ENCODE measurements at places on chromosomes 11 and 22.

DNA sequence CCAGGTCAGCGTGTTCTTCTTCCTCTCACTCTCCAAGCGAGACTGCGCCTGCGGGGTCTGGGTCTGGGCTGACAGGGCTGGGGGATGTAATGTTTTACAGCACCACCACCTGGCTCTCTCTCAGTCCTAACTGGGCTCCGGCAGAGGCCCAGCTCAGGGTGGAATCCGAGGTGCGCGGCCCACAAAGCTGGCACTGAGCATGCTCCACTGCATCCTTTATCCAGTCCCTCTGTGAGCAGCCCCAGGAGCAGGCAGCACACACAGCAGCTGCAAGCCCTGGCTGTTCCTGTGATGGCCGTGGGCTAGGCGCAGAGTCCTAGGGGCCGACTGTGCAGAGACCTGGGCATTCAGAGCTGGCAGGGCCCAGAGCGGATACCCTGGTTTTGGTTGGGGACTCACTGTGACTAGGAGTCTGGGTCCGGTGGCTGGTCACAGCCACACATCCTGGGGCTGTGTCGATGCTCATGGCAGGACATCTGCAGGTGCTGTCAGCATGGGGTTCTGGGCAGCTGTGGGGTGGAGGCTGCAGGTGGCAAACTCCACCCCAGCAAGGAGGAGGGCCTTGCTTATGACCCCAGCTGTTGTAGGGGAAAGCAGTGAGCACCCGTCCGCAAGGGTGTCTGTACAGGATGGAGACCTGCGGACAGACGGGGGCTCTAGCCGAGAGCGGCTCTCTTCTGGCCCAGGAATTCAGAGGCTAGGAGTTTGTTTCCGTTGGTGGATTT lies 4.0 kb downstream of the LRRC75B start:
- DNase-seq = peak; percentile 80

- no peak for DNase-seq
These were observed 31.6 kb downstream of the MAFF start for GRCh38 chr22:38233427-38233826.

- DNase-seq = peak; percentile 57
These were observed 84.0 kb upstream of the RCN1 start for GRCh38 chr11:32006799-32007388.

- no peak for DNase-seq
These were observed 492.6 kb upstream of the CADM1 start for GRCh38 chr11:115996808-115997188.

DNA sequence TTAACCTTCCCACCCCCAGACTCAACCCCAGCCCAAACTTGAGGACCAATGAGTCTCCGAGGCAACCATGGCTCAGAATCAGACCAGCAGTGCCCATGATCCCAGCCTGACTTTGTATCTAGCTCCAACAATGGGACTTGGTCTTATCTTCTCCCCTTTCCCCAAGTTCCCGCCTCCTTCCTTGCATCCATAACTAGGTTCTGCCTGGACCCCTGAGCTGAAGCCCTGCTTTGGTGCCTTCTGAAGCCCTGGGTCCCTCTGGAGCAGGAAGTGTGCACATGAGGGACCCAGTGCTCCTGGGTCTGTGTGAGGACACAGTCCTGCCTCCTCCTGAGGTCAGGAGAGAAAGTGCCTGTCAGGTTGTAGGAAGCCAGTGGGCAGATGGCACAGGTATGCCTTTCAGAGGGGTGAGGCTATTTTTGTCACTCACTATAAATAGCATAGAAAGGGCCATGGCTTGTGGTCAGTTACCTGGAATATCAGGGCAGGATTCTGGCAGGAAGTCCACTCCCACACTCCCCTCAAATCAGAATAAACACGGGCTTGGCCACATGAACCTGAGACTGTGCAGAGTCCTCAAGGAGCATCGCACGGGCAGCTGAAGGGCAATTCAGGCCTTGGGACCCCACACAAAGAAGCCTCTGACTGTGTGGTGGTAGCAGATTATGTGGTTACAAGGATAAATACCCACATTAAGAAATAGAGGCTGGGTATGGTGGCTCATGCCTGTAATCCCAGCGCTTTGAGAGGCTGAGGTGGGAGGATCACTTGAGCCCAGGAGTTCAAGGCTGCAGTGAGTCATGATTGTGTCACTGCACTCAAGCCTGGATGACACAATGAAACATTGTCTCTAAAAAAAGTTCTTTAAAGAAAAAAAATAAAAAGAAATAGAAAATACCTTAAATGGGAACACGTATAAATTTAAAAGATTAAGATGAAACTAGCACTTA lies 27.4 kb downstream of the RCN1 start:
- DNase-seq = peak; percentile 46

- no peak for DNase-seq
These were observed 19.8 kb upstream of the CCDC89 start for GRCh38 chr11:85705800-85706199.

GRCh38 chr11:123409456-123410217 lies 20.4 kb upstream of the GRAMD1B start:
- DNase-seq = no peak

DNA sequence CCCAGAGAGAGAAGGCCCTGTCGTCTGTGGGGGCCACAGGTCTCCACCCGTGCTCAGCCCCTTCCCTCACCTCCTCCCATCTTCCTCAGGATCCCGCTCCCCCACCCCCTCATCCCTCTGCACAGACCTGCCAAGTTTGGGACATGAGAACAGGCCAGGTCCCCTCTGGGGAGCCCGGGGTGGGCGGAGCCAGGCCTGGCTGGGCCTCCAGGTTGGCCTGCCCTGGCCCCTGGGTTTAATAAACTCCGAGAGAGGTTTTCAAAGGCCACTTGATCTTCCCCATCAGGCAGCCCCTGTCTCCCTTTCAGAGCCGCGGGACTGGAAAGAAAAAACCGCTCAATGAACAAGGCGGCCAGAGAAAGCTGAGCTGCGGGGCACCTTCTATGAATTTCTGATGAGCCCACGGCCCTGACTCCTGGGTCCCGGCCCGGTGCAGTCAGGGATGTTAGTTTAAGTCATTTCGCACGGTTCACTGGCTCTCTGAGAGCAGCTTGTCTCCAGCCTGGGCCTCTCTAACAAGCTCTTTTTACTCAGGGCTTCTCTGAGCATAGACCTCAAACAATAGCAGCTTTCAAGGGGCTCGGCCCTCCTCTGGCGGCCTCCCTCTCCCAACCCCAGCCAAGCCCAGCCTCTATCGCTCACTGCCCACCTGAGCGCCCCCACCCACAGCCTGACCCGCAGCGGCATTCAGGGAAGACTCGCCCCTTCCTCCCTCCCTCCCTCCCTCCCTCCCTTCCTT lies 64.8 kb downstream of the RPUSD4 start:
- DNase-seq = peak; percentile 69

GRCh38 chr22:49056301-49056700 lies 771.4 kb downstream of the BRD1 start:
- no peak for DNase-seq

DNA sequence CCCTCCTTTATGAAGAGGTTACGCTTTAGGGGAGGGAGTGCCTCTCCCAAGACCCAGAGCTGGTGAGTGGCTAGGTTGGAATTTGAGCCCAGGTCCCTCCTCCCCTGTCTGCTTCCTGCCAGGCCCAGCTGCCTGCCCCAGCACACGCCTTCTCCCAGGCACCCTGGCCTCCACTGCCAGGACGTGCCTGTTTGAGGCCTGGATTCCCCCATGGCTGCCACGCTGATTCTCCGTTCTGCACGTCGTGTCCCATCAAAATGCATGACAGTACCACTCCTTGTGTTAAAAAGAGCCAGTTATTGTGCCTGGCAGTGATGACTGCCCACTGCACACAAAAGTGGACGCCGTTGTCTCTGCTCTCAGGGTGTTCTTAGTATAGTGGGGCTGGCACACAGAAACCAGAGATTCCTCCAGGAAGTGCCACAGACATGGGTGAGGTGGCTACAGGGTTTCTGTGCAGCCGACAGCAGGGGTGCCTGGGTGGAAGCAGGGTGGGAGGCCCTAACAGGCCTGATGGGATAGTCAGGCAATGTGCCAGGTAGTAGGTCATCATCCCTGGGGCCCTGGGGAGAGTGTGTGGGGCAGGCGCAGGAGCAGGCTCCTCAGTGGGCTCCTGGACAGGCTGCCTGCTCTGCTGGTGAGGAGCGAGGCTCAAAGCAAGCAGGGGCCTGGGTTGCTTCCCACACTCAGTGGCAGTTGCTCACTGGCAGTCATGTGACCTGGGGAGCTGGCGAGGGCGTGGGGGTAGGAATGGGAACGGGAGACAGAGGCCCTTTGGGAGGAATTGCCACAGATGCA lies 24.2 kb downstream of the MED15 start:
- peak; percentile 78 for DNase-seq

DNA sequence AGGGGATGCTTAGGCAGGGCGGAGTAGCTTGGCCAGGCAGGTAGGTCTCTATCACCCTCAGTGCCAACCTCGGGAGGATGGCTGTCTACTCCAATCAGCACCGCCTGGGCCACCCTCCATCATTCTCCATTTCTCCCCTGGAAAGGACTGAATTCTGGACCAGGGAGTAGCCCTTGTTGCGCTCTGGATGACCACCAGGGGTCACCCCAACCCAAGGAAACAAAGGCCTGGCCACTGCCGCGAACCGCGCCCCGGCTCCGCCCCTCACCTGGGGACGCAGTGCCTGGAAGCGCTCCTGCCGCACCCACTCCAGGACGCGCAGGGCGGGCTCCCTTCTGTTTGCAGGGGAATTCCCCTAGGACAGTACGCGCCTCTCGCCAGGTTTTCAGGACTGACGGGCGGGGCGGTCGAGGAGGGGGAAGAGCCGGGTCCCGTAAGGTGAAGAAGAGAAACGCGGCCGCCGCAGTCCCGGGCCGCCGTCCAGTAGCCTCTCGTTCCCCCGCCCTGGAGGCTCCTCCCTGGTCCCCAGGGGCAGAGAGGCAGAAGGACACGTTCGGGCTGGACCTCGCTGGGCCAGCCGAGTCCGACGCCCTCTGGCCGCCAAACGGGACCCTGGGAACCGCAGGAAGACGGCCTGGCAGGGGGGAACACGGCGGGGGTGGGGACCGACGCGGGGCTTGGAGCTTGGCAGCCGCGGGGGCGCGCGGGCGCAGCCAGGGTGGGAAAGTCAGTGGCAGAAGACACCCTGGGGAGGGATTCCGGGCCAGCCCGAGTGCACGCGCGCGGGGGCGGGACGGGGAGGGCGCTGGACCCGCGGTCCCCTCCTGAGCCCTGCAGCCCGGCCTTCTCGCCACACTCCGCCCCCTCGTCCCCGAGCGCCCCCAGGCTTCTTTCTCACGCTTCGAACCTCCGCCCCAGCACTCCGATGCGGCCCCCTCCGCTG lies 7.1 kb downstream of the SCN4B start:
- peak; percentile 48 for DNase-seq

GRCh38 chr22:32328306-32329201 lies 29.1 kb upstream of the RFPL3 start:
- DNase-seq = no peak

GRCh38 chr11:30585125-30585891 lies 845 bp downstream of the MPPED2 start:
- peak; percentile 66 for DNase-seq

DNA sequence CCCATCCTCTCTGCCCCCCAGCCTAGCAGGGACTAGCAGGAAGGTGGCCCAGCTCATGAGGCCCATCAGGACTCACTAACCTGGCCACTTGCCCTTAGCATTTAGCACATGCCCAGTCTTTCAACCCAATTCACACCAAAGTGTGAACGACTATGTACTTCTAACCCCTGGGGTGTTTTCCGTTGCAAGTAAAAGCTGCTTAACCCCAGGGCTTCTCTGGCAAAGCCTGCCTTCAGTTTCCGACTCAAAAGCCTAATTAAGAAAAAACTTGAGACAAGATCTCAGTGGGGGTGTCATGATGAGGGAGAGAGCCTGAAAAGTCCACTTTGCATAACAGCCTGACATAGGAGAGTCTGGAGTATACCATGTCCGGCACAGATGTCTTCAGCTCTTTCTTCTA lies 347.8 kb downstream of the MN1 start:
- DNase-seq = no peak

DNA sequence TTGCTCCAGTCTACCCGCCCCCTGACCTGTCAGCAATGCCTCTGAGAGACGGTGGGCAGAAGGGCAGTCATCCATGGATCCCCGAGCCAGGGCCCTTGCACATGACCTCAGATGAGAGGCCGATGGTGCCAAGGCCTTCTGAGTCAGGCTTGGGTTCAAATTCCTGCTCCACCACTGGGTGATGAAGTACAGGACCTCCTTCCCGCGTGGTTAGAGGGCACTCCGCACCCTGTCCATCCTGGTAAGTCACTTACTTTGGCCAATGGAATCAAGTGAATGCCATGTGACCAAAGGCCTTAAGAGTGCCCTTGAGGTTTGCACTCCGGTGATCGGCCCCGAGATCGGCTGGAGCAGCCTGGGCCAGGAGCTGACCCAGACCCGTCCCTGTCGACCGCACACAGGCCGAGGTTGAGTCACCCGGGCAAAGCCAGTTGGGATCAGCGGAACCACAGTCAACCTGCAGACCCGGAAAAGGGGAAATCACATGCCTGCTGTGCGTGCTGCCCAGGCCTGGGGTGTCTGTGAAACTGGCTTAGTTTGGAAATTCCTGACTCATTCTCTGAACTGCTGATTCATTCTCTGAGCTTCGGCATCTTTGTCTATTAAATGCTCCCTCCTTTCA lies 48.9 kb downstream of the RTL6 start:
- no peak for DNase-seq

DNA sequence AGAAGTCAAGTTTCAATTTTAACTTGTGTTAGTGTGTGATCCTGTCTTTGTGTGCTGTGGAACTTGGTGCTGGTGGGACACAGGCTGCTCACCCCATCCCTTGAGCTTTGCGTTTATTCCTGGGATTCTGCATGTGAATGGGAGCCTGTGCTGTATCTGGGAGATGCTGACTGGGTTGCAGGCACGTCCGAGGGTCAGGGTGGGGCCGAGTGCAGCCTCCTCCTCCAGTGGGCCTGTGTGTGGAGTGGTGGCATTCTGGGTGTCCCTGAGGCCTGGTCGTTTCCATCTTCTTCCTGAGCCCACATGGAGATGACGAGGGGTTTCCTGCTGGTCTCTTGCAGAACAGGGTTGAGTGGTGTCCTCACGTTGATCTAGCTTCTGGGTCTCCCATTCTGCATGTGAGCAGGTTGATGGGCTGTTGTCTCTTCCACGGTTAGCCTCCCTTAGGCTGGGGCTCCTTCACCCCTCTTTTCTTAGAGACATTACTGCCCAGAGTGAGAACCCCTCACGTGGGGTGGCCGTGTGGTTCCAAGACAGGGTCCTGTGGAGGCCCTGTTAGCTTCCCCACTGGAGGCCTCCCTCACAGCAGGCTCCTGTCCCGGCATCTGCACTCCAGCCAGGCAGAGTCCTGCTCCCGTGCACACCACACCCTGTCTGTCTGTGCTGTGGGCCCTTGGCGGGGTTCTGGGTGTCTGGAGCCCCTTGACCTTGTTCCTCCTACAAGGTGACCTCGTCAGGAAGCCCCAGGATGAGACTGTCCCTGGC lies 4.9 kb downstream of the PTDSS2 start:
- DNase-seq = no peak

DNA sequence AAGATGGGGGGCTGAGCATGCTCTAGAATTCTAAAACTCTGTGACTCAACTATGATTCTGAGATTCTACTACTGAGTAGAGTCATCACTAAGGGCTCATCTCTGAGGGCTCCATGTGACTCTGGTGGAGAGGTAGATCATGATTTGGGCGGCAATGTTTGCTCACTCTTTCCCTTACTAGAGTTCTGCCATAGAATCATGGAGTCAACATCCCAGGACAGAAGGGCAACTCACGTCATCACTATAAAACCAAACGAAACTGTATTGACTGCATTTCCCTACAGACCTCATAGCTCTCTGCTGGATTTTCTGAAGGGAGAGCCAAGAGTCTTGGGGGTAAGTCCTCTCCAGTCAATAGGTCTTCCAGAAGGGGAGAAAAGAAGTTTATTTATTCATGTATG lies at the start of gene MS4A14:
MS4A14 (plus strand) TSS at position 78 of the 400 bp plus-strand sequence; CDS start at position 198, 120 bp downstream.
- no peak for DNase-seq

Data from SJCRH30 (cell line).